AML-193 (cell line): ENCODE measurements at places on chromosomes 13 and 19.
A peak's percentile ranks its signal among the peaks of the same experiment; 100 is the strongest.

DNA sequence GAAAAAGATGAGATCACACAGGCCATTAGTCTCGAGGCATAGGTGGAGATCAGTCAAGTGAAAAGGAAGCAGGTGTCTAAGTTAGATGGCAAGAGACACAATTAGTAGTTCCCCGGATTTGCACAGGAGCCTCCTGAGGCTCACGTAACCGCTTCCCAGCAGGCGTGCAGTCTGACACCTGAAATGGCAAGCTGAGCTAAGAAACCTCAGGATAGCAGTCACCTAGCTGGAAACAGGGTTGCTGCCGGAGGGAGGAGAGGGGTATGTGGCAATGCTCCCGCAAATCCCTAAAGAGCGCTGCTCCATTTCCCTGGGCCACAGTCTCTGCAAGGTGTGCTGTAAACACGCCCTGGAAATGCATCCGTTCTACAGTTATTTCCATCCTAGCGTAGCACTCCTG, 1151.0 kb downstream of the DIAPH3 start:
- no peak for DNase-seq

- no peak for DNase-seq
Observed at GRCh38 chr13:73198991-73199411, 140.2 kb downstream of the KLF5 start.

- no peak for DNase-seq
Observed at GRCh38 chr19:30252214-30252613, 120.0 kb upstream of the ZNF536 start.

GRCh38 chr13:88074794-88075510, 403.8 kb downstream of the SLITRK5 start:
- DNase-seq: peak; percentile 85

GRCh38 chr13:98275681-98276171, 98.7 kb upstream of the RNF113B start:
- DNase-seq: no peak

DNA sequence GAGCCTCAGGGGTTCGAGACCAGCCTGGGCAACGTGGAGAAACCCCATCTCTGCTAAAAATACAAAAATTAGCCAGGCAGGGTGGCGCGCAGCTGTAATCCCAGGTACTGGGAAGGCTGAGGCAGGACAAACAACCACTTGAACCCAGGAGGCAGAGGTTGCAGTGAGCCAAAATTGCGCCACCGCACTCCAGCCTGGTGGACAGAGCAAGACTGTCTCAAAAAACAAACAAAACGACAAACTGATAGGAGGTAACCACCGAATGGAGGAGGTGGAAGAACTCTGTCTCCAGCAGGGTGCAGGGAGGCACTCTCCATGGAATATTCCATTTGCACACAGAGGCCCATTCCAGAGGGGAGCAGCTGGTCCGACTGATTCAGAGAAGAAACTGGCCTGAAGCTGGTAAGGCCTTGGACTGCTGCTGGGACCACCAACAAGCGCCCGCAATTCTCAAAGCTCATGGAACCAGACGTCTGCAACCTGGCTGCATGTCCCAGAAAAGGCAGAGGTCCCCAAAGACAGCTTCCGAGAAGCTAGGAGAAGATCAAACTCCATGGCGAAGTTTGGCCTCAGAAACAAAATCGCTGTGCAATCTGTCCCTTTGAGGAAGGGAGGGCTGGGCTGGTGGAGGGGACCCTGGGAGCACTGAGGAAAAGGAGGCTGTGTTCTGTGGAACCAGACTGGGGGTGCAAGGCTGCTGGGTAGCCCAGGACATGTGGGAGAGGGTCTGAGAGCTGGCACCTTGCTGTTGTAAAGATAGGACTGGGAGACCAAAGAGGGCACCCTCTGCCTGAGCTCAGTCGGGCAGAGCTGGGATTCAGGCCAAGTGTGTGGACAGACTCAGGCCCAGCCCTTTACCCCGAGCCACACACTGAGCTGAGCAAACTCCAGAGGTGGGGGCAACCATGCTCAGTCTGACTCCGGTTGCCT, 35.2 kb downstream of the SLC25A42 start:
- no peak for DNase-seq

- DNase-seq: no peak
Observed at GRCh38 chr19:19059018-19059836, 4.6 kb upstream of the SLC25A42 start.

- peak; percentile 95 for DNase-seq
Observed at GRCh38 chr13:32045982-32046785, 14.6 kb downstream of the FRY start.

DNA sequence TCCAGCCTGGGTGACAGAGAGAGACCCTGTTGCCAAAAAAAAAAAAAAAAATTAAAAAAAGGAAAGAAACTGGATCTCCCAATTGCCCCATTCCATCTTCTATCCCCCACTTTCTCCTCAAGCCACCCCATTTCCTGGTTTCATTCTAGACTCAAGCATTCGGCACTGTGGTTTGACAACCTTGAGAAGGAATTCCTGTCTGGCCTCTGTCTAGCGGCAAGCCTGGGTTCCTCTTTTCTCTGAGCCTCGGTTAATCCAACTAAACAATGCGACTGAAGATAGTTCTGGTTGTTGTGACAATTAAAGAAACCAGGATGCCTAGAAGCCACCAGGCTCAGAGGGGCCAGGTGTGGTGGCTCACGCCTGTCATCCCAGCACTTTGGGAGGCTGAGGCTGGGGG, 3.3 kb upstream of the C3 start:
- DNase-seq: peak; percentile 37

- DNase-seq: no peak
Observed at GRCh38 chr19:52679598-52679997, 41.4 kb upstream of the ZNF83 start.

- DNase-seq: no peak
Observed at GRCh38 chr13:28340272-28340793, 154.6 kb downstream of the FLT1 start.

- DNase-seq: no peak
Observed at GRCh38 chr19:29378126-29378525, 147.7 kb upstream of the VSTM2B start.

GRCh38 chr13:39106216-39107005, 68.2 kb downstream of the NHLRC3 start:
- no peak for DNase-seq

DNA sequence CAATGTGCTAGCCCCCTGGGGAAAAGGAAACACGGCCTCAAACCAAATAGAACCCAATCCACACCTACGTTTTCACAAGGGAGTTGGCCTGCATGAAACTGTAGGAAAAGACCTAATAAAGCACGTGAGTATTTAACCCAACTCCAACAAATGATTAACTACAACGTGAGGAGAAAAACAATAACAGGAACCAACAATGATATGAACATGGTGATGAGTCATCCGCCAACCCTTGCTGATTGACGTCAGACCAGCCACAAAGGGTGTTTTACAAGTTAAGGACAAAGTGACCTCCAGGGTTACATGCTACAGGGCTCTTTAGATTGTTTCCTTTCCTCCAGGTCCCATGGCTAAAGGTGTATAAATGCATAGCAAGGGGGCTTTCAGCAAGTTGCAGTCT, 460.5 kb downstream of the COG6 start:
- DNase-seq: no peak

GRCh38 chr13:26663791-26664190, 96.8 kb downstream of the GPR12 start:
- DNase-seq: no peak

- DNase-seq: no peak
Observed at GRCh38 chr13:98741741-98742435, 10.6 kb downstream of the SLC15A1 start.

DNA sequence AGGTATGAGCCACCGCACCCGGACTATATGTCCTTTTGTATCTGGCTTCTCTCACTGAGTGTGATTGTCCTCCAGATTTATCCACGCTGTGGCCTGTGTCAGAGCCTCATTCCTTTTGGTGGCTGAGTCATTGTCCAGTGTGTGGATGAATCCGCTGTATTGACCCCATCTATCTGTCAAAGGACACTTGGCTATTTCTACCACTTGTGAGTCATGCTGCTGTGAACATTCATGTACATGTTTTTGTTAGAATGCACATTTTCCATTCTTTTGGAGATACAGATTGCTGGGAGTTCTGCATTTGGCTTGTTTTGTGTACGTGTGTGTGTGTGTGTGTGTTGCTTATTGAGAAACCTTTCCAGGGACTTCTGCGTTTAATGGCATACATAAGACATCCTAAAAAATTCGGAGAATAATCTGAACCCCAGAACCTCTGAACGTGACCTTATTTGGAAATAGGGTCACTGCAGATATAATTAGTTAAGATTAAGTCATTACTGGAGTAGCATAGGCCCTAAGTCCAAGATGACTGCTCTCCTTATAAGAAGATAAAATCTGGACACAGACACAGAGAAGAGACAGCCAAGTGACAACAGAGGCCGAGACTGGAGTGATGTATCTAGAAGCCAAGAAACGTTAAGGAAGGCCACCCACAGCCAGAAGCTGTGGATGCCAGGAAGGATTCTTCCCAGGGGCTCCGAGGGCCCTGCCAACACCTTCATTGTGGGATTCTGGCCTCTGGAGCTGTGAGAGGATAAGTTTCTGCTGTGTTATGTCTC, 4.9 kb upstream of the GIPC3 start:
- no peak for DNase-seq

DNA sequence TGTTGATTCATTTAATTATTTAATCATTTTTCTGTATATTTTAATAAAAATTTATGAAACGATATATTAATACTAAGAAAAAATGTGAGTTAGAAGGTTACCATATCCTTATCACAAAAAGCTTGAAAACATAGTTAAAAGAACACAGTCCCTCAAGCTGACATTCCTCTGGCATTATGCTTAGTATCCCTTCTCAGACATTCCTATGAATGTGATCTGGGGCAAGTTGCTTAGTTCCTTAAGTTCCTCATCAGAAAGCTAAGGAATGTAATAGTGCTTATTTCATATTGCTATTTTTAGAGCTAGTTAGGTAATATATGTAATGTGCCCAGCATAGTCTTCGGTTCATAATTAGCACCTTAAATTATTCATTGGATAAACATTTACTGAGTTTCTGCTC, 122.8 kb downstream of the MTUS2 start:
- DNase-seq: no peak

DNA sequence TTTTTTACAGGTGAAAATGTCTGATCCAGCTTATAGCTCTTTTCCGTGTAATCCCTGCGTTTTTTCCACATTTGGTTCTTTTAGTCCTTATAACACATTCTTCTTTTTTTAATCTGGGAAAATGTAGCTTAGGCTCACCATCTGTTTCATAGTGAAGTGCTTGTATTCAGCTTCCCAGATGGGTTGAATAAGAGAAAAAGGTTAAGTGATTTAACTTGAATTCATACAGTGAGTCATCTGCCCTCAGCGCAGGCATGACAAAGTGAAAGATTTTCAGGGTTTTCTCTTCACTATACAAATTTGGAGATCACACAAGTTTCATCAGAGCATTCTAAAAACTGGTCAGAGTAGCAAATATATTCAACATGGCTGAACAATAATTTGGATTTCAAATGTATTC, 224.8 kb downstream of the SPRY2 start:
- DNase-seq: no peak

GRCh38 chr19:50551715-50552187, 16.5 kb downstream of the LRRC4B start:
- no peak for DNase-seq
